Renal pelvis (tissue), 12 donors: ENCODE measurements at places on chromosomes 2 and 18.
A peak's percentile ranks its signal among the peaks of the same experiment; 100 is the strongest.

GRCh38 chr2:201696151-201696659 lies 2.2 kb downstream of the MPP4 start:
- no peak for DNase-seq

DNA sequence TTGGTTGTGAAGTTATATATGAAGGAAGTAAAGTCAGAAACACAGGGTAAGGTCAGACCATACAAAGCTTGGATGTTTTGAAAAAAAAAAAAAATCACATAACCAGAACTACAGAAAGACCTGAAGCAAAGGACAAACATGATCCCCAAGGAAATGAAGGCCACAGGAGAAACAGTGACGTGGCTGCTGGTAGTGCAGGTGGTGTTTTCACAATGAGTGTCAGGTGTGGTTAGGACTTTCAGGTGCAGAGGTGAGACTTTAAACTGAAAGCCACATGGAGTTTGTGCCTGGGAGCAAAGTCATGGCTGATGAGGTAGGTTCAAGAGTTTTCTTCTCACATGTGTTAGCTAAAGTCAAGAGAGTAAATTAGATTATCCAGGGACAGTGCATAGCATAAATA lies 270.7 kb downstream of the PIEZO2 start:
- no peak for DNase-seq

DNA sequence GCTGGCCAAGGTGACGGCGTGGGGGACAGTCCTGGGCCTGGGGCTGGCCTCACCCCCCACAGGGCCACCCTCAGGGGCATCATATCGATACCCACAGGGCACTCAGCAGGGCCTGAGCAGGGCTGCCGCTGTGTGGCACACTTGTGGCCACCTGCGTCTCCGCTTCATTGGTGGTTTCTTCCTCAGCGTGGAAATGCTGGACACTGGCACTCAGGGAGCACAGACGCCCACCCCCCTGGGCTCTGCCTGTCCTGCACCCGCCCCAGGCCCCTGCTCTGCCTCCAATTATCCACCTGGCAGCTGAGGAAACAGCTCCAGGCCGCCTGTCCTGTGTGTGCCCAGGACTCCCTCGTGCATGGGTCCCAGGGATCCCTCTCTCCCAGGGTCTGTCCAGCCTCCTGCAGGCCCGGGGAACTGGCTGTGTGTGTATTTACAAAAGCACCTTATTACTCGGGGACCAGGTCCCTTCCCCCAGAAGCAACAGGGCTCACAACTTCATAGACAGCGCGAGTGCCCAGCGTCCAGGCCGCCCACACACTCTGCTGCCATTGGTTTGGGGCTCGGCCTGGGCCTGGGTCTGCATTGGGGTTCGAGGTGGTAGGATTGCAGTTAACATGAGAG lies 13.1 kb downstream of the CROCC2 start:
- no peak for DNase-seq

- no peak for DNase-seq
Observed at GRCh38 chr2:50108245-50108644, 923.7 kb downstream of the NRXN1 start.

DNA sequence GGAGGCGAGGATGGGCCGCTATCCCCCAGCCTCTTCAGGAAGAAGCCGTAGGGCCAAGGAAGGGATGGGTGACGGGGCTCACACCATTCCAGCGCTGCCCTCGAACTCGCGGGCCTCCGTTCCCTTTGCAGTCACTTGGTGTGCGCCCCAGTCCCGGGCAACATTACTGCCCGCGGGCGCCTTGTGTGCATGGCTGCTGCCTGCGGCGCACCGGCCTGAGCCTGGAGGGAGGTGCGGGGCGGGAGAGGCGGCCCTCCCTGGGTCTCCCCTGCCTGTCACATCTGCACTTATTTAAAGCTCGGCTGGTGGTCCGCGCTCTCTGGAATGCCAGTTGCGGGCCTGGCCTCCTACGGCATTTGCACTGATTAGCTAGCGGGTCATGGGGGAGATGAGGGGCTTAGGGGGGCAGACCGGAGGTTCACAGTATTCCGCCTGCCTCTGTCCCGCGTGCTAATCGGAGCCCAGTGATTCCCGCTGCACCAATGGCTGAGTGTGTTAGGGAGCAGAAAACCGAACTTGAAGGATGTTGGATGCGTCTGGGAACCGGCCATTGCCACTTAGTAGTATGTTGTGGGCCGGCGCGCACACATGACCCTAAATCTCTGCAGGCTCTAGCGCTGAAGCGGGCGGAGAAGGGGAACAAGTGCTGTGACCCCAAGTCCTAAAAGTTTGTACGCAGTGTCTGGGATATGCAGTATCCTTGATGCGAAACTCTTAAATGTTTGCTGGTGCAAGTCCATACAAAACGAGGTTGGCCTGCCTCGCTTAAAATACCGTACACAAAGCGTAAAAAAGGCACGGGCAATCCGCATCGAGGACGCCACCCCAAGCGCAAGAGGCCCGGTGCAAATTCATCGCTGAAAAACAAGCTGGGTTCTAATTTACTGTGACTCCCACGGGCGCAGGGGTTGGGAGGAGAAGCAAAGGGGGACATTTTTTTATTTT lies 161.2 kb upstream of the SIX2 start:
- DNase-seq = no peak

DNA sequence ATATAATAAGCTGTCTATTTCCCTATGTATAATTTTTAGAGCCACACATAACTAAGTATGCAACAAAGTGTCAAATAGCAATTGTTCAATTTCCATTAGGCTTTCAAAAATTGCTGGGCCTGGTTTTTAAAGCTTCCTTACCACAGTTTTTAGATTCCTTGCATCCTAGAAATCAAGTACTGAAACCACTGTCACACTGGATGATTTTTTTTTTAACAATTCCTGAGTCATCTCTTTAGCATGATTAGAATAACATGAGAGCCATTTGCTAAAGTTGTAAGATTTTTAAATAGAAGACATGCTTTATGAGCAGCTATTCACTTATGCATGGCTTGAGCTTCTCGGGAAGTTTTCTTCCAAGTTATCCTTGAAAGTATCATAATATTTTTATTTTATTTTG lies 319.5 kb upstream of the NXPH2 start:
- no peak for DNase-seq

DNA sequence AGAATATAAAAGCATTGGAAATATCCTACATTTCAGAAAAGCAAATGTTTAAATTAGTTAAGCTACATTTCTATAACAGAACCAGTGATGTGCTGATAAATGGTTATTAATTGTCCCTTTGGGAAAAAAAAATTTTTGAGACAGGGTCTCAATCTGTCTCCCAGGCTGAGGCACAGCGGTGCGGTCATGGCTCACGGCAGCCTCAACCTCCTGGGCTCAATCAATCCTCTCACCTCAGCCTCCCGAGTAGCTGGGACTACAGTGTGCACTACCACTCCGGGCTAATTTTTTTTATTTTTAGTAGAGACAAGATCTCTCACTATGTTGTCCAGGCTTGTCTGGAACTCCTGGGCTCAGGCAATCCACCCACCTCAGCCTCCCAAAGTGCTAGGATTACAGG lies 194.8 kb upstream of the SALL3 start:
- no peak for DNase-seq

- DNase-seq = no peak
Observed at GRCh38 chr2:186274936-186275575, 211.0 kb upstream of the ZC3H15 start.

- no peak for DNase-seq
Observed at GRCh38 chr2:52622266-52622665, 1145.3 kb upstream of the CHAC2 start.

DNA sequence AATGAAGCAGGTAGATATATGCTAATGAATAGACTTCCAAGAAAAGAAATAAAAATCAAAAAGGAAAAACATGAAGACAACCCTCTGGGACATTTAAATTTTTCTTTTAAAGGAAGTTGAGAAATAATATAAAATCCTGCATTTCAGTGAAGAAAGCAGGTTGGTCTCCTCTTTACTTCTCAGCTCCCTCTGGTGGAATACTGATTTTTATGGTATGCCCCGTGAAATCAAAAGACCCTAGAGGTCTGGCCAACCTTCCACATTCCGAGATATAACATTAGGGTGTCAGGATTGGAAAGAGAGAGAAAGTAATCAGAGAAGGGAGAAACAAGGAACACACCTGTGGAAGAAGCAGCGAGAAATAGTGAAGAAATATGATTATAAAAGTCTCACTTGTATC lies 72.7 kb downstream of the DNER start:
- DNase-seq = no peak

DNA sequence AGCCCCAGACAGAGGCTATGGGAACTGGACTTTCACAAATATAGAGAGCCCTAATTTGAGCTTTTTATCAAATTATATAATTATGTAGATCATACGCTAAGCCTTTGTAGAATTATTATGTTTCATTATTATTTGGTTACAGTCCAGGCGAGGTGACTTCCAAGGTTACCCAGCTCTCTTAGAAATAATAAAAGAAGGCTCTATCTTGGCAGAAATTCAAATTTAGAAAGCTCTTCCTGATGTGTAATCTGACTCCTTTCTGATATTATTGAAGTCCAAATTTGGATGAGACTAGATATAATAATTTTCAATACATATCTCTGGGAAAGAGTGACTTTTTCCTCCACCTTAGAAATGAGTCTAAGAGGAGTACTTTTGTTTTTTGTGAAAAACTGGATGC lies 4.8 kb upstream of the SLC38A11 start:
- DNase-seq = no peak

DNA sequence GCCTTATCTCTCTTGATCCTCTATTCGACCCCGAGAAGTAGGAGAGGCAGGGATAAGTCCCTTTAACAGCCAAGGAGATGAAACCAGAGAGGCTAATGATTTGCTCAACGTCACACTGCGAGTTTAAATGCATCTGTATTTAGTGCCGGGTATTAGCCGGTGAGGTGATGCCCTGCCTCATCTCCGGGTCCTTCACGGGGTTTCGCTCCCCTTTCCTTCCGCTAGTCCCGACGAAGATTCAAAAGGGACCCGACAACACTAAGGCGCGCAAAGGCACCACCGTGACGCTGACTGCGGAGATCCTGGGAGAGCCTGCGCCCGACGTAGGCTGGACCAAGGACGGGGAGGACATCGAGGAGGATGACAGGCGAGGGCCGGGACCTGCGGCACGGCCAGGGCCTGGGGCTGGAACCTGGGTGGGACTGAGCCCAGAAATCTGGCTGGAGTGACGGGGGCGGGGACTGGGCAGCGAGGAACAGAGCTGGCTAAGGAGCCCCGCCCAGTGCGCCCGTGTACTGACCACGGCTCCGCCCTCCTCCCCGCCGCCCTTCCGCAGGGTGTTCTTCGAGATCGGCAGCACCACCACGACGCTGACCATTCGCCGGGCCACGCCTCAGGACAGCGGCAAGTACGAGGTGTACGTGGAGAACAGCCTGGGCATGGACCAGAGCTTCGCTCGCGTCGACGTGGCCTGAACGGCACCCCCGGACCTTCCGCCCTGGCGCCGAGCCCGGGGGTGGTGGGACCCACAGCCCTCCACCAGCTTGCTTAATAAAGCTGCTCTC lies 1.0 kb upstream of the GMPPA start:
- no peak for DNase-seq

DNA sequence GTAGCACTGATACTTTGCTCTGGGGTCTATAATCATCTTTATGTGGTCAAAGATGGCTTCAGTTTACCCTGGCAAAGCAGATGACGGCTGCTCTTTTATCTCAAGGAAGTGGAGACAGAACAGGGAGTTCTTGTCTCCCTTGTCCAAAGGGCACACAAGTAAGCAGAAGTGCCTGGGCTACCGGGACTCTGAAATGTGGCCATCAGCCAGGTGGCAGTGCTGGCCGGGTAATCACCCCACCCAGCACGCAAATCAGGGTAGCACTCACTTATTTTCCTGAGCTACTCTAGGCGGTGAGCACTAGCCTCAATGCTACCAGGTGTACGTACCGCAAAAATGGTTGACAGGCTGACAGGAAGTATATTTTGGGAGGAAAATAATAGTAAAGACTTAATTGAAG lies 119.7 kb upstream of the ETAA1 start:
- DNase-seq = no peak

DNA sequence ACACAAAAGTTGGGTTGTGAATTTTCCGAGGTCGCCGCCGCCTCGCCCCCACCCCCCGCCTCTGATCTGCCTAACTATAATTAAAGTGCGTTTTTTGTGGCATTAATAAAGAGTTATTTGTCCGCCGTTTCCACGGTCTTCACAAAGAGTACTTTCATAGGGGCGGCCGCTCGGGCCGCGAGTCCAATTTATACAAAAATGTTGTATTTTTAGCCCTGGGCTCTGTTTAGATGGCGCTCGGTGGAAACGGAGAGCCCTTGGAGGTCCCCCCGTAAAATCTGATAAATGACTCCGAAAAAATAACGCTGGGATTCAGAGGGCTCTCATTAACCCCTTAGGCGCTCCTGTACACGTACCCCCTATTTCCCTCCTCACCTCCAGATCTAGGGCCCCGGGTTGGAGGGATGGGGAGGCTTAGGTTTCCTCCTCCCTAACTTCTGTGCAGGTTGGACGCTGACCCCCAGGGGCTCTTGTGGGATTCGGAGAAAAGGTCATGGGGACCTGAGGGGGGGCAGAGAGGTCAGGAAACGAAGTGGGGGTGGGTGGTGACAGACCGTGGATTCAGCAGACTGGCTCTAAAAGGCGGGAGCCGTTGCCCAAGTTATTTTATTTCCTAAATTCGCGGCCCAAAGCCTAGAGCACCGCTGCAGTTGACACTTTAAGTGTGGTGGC lies 1.9 kb downstream of the CYP26B1 start:
- no peak for DNase-seq

- DNase-seq = peak; percentile 39
Observed at GRCh38 chr18:56162311-56163265, 475.8 kb downstream of the TXNL1 start.

DNA sequence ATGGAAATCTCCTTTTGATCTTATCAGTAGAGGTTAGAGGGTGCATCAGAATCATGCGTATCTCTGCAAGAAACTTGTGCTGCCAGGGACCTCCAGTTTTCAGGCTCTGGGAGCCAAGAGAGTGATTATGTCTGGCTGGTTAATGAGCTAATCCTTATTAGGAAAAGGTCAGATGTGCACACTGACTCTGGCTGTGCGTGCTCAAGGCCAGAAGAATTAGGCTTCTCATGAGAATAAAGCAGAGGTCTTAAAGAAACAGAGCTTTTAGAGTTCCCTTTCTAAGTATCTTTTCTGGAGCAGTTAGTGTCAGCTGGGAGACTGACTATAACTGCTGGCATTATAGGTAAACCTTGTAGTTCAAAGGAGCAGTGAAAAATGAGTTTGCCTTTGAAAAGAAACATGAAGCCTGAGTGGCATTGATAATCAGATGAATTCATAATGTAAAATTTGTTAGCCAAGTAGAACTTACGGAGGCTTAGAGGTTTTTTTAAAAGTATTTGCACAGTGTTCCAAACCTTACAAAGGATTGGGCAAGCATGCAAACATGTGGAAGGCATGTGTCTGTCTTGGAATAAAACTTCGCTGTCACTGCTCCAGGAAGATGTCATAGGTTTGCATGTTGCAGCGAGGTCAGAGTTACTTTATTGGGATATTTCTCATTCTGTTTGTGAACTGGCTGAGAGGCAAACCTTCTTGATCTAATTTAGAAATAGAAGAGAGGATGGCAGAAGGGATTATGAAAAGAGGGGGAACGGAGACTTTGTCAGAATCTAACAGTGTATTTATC lies 151.7 kb downstream of the ARHGAP28 start:
- DNase-seq = no peak
